ENCODE measurements at places on chromosomes 7 and 10.

DNA sequence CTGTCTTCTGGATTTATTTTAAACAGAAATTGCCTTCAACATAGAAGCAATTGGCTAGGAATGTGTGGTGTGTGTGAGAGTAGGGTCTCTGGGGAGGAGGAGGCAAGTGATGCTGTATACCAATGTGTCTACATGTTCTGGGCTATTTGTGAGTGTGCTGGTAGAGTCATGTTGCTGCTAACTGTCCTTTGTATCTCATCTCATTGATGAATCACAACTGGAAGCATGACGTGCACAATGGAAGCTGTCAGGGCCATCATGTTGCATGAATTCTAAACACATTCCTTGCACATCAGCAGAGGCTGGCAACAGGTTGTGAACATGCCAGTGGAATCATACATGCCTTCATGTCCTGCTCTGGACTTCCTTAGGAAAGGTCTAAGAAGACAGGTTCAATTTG, 199.7 kb downstream of the BMPER start:
- DNase-seq = no peak

DNA sequence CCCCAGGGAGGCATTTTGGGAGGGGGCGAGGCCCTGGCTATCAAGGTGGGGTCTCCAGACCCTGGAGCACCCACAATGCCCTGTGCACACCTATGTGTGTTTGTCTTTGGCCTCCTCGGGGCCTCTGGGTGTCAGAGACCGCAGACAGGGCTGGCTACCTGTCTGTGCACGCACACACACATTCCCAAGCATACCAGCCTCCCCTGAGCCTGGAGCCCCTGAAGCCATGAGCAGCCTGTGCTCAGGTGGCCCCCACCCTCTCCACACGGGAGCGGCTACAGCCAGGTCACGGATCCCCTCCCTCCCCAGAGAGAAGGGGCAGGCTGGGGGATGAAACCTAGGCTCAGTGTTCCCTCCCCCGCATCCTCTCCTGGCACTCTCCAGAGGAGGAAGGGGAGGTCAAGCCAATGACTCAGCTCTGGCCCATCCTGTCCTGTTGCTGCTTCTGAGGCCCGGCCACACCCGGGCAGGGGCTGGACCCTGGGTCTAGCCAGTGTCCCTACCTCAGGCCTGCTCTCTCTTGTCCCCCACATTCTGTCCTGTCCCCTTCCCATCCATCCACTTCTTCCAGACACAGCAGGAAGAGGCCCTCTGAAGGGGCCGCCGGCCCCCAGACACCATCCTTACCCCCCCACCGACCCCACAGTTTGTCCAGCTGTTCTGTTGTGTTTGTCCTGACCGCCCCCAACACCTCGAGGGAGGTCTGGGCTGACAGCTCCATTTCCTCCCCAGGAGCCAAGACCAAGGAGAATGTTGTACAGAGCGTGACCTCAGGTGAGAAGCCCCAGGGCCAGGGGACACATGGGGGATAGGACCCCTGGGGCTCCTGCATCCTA, 720 bp downstream of the SNCG start:
- DNase-seq = no peak

DNA sequence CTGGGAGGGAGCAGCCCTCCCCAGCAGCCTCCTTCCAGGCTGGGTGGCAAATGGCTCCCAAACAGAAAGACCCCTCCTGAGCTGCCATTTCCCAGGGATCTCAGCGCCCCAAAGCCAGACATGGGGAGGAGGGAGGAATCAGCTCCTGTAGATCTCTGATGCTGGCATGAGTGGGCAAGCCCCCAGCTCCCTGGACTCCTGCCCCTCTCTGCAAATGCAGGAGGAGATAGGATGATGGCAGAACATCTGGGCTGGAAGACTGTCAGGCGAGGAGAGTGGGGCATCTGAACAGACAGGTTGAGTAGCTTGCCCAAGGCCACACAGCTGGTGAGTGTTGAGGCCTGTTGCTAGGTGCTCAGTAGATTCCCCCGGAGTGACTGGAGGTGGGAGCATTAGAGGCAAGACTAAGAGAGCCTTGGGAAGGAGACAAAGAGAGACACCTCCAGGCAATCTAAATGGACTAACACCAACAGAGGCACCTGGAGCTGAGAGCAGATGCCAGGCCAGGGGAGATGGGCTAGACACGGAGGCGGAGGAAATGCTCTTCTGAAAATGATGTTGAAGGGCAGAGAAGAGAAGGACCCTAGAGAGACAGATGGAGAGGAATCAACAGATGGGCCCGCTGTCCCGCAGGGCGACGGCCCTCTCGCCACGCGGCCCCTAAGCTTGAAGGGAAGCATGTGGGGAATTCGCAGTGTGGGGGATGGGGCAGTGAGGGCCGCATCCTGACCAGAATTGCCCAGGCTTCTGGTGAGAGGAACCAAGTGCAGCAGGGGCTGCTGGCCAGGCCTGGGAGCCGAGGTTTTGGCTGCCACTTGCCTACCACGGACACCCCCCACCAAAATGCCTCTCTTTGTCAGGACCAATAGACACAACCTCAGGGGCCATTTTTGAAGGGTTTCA, 84.8 kb upstream of the LRRC4 start:
- DNase-seq = no peak

DNA sequence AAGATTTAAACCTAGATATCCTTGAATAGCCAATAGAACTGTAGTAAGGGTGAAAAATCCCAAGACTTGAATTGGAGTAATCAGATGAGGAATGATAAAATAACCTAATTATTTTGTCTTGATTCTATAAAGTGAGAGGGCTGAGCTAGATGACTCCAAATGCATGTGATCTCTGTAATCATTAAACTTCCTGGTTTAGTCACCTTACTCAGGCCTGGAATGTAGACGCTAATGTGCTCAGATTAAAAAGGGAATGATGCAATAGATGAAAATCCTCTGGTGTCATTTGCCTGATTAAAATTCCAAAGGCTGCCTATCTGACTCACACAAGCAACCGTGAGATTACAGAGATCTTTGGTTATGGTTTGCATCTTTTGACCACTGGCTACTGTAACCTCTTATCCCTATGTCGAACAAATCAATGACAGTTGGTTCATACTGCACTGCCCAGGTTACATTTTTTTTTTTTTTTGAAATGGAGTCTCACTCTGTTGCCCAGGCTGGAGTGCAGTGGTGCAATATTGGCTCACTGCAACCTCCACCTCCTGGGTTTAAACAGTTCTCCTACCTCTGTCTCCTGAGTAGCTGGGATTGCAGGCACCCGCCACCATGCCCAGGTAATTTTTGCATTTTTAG, 2.9 kb upstream of the HKDC1 start:
- no peak for DNase-seq

- no peak for DNase-seq
Observed at GRCh38 chr7:98212532-98213041, 1.3 kb downstream of the BHLHA15 start.

- DNase-seq = no peak
Observed at GRCh38 chr10:28722065-28722803, 44.9 kb downstream of the BAMBI start.

GRCh38 chr10:116171505-116171904, 101.5 kb downstream of the GFRA1 start:
- DNase-seq = no peak
